Central memory CD8-positive, alpha-beta T cell (primary cell): ENCODE measurements at places on chromosomes 5 and 9.

DNA sequence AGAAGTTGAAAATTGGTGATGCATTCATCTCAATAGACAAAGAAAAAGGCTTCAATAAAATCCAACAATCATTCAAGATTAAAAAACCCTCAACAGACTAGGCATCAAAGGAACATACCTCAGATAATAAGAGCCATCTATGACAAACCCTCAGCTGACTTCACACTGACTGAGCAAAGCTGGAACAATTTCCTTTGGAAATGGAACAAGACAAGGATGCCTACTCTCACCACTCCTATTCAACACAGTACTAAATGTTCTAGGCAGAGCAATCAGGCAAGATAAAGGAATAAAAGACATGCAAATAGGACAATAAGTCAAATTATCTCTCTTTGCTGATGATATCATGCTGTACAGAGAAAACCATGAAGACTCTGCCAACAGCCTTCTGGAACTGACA, 1188.1 kb downstream of the DTWD2 start:
- DNase-seq, result no peak

- DNase-seq, result no peak
These were observed 722.9 kb upstream of the RGMB start for GRCh38 chr5:98050583-98050982.

GRCh38 chr5:175654339-175654738, 3.5 kb upstream of the HRH2 start:
- DNase-seq, result no peak

- DNase-seq, result no peak
These were observed 25.0 kb upstream of the AUH start for GRCh38 chr9:91386765-91387164.

DNA sequence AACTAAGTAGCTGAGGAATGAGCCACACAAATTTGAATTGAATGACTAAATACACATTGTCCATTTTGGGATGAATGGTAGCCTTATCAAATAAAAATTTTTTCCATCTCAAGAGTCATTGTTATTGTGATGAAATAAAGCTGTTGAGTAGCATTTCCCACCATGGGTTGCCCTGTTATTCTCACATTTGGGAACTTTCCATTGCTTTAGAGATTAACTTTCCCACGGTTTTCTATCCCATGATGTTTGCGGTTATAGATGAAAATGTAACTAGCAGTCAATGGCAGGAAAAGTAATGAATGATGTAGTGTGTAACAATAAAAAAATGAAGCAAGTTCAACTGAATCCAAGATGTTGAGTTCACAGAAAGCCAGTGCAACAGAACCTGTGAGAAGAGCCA, 59.9 kb upstream of the PLPP1 start:
- no peak for DNase-seq

DNA sequence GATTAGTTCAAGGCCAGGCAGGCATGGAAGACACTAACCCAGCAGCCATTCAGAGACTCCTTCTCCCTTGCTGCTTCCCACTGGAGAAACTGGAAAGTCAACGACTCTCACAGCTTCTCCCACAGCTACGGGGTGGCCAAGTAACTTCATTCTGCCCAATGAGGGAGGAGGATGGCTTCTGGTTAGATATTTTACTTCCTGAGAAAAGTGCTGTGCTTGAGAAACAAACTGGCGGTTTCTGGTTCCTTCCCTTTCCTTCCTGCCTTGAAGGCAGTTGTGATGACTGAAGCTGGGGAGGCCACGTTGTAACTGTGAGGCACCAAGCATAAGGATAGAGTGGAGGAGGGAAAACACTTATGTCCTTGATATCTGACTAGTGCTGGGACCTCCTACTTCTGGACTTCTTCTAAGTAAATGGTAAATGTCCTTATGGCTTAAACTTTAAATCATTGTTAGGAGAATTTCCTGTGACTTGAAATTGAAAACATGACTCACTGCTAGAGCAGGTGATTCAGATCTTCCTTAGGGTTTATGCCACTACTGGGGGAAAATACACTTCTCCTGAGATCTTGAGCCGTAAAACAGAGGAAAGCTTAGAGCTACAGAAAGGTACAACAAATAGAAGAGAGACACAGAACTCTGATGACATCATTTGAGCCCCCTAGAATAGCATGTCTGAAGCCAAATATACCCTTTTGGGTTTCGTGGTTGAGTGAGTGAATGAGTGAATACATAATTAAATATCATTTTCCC, 3.1 kb upstream of the GNPDA1 start:
- no peak for DNase-seq

DNA sequence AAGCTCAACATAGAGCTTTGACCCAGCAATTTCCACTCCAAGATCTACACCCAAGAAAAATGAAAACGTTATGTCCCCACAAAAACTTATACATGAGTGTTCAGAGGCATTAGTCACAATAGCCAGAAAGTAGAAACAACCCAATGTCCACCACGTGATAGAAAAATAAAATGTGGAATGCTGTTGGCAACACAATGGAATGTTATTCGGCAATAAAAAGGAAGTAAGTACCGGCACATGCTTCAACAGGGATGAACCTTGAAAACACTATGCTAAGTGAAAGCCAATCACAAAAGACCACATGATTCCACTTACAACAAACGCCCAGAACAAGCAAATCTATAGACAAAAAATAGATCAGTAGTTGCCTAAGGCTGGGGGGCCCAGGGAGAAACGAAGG, 6.0 kb downstream of the UBQLN1 start:
- DNase-seq, result no peak

- DNase-seq, result no peak
These were observed 141.0 kb downstream of the CDK5RAP2 start for GRCh38 chr9:120438836-120439546.

- DNase-seq, result no peak
These were observed 10.9 kb upstream of the DOLPP1 start for GRCh38 chr9:129069862-129070641.

- DNase-seq, result no peak
These were observed 37.6 kb upstream of the ANGPTL2 start for GRCh38 chr9:127159949-127160610.

DNA sequence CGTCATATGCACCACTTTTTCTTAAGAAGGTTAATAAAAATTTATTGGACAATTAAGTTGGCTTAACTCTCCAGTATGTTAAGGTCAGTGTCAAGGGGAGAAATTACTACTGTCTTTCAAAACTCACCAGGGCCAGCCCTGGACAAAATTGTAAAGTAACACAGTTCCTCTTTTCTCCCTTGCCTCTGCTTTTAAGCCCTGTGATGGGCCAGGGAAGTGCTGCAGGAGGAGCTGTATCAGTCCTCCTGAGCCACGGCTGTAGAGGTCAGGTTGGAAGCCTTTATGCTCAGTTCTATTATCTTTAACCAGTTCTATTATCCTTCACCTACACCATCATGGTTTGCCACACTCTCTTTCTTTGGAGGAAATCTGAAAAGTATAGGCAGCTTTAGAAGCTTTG, 11.5 kb upstream of the PPP2R2B start:
- DNase-seq, result no peak

- DNase-seq, result no peak
These were observed 40.0 kb upstream of the DMRT1 start for GRCh38 chr9:801399-802071.

DNA sequence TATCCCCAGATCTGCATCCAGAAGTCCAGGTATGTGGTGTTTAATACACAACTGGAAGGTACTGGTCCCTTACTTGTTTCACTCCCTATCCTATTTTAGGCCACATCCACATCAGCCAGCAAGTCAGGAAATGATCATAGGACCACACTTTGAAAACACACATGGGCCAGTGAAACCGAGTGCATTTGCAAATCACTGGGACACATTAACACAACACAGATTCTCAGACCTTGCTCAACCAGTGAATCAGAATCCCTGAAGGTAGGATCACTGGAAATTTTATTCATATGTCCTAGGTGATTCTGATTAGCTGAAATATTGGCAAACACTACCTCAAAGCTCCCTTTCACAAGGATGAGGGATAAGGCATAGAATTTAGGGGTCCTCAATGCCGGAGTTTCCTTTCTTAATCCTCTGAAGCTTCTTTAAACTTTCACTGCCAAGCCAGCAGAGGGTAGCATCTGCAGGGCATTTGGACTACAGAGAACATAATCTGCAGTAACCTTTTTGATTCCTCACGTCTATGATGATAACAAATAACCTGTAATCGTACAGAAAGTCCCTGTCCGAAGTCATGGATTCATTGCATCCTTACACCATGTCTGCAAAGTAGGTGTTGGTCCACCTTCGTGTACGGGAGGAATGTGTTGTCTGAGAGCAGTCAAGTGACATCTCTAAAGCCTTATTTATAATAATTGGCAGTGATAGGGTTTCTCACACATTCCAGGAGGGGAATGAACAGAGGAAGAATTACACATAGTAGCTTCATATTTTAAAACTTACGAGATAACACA, 11.0 kb upstream of the ABLIM3 start:
- no peak for DNase-seq

DNA sequence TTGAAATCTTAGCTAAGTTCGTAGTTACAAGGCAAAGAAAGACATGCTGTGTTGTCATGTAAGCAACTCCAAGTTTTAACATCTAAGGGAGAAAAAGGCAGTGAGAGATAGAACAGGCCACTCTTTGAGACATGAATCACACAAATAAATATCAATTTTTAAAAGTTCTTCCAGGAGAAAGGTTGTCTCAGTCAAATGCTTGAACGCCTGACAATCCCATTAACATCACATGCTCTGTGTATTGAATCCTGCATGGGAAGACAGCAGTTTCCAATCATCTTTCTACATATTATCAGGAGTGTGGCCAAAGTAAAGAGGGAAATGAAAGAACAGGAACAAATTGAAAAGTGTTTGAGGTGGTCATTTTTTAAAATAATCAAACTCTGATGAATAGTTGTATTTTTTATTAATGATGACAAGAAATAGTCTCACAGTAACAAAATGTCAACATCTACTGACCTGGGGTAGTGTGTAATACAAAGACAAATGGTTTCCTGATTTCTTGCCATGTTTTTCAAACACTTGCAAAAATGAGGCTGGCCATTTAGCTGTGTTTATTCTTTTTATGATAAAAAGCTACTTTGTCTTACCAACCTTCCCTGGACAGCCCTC, 6.4 kb upstream of the C6 start:
- DNase-seq, result no peak

DNA sequence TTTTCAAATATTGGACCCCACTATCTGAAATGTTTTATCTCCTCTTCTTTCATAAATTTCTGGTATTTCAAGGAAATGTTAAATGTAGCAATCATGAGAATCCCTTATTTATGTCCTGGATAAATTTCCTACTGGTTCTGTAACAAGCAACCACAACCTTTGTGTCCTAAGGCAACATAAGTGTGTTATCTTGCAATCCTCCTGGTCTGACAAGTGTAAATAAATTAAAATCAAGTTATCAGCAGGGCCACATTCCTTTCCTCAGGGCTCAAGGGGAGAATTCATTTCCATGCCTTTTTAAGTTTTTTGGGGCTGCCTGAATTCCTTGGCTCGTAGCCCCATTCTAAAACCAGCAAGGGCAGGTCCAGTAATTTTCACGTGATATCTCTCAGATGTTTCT, 83.2 kb downstream of the CDH9 start:
- DNase-seq, result no peak

GRCh38 chr5:27748847-27749246, 710.5 kb upstream of the CDH9 start:
- no peak for DNase-seq

- DNase-seq, result no peak
These were observed 19.1 kb upstream of the SNX2 start for GRCh38 chr5:122755783-122756182.

DNA sequence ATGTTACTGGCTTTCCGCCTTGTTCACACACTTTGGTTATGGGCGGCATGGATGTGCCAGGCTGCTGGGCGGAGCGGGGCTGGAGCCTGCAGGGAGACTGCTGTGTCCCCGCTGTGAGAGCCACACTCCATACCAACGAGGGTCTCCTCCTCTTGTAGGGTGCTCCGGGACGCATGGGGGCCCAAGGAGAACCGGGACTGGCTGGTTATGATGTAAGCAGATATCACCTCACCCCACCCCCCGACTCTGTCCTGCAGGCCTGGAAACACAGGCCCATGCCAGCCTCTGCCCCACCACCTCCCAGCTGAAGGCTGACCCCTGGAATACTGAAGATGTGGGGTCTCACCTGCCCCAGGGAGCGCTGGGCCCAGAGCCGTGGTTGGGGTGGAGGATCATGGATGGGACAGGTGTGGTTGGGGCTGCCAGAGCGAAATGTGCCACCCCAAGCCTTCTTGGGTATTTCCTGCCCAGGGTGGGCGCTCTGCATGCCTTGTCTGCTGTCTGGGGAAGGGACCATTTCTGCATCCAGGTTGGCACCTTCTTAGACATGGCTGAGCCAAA, 39.3 kb upstream of the ORM1 start:
- no peak for DNase-seq
